ENCODE measurements at places on chromosomes 16 and 17.

GRCh38 chr16:10078541-10078949, 103.7 kb downstream of the GRIN2A start:
- DNase-seq: no peak

- DNase-seq: peak; percentile 11
Measured at GRCh38 chr17:50272711-50273653, 1.3 kb upstream of the TMEM92 start.

DNA sequence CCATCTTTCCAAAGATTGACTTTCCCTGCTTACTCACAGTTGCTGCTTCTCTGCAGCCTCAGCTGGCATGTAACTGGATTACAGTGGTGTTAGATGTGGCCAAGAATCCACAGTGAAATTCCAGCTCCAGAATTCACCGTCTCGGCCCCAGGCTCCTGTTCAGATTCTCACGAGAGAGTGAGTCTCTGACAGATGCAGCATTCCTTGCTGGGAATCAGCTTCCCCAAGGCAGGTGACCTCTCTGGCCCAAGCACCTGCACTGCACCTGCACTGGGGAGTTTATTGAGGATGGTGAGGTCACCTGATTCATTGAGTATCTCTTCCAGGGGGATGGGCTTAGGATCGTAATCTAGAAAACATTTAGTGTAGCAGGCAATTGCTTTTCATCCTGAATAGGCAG, 600.5 kb upstream of the RBFOX1 start:
- DNase-seq: no peak

DNA sequence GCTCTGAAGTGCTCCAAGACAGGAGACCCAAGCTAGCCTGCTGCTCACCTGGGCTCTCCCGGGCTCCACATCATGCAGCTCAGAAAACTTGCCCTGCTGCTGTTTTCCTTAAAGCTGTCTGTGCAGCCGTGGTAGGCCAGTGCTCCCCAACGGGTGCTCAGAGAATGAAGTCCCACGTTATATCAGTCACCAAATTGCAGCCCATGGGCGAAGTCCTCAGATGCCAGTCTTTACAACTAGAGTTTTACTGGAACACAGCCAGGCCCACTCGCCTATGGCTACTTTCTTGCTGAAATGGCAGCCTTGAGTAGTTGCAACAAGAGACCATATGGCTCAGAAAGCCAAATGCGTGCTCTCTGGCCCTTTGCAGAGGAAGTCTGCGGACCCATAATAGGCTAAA, 6.3 kb downstream of the CREBBP start:
- DNase-seq: no peak

GRCh38 chr16:66318505-66318904, 48.0 kb upstream of the CDH5 start:
- no peak for DNase-seq

Data from activated naive CD8-positive, alpha-beta T cell treated with anti-CD3 and anti-CD28 coated beads, Interleukin-2, amount 50 U/mL, for 16 hours (primary cell).